ENCODE measurements at places on chromosomes 7 and 10. TPM values are rescaled to one million over a fixed set of nuclear protein-coding genes. Genes with fewer than 3 reads are reported as not detected.
A peak's percentile ranks its signal among the peaks of the same experiment; 100 is the strongest.

GRCh38 chr10:78405231-78405630 lies 371.6 kb downstream of the RPS24 start:
- peak; percentile 41 for DNase-seq

DNA sequence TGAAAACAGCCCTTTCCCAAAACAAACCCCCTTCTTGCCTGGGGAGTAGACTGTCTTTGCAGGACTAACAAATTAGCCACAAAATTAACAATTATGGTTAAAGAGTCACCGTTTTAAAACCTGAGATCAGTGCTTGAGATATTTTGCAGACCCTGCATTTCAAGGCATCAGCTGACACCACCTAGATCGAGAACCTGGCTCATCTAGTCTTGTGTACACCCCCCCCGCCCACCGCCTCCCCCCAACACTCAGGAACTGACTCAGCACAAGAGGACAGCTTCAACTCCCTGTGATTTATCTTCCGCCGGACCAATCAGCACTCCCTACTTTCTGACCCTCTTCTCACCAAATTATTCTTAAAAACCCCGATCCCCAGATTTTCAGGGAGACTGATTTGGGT lies 737.1 kb downstream of the PHTF2 start:
- no peak for DNase-seq

The SRRM3 gene
- total RNA-seq: 4.8 TPM

The GPER1 gene
- total RNA-seq: 8.1 TPM

The AMPH gene
- total RNA-seq: 16.4 TPM

Data from mesenteric fat pad (tissue), 1 donor.